ENCODE measurements at places on chromosomes 4 and X.

GRCh38 chr4:10506077-10506476 is 48.9 kb upstream of the ZNF518B start:
- no peak for DNase-seq

GRCh38 chrX:129823522-129823921 is 20.2 kb downstream of the ZDHHC9 start:
- DNase-seq = no peak

DNA sequence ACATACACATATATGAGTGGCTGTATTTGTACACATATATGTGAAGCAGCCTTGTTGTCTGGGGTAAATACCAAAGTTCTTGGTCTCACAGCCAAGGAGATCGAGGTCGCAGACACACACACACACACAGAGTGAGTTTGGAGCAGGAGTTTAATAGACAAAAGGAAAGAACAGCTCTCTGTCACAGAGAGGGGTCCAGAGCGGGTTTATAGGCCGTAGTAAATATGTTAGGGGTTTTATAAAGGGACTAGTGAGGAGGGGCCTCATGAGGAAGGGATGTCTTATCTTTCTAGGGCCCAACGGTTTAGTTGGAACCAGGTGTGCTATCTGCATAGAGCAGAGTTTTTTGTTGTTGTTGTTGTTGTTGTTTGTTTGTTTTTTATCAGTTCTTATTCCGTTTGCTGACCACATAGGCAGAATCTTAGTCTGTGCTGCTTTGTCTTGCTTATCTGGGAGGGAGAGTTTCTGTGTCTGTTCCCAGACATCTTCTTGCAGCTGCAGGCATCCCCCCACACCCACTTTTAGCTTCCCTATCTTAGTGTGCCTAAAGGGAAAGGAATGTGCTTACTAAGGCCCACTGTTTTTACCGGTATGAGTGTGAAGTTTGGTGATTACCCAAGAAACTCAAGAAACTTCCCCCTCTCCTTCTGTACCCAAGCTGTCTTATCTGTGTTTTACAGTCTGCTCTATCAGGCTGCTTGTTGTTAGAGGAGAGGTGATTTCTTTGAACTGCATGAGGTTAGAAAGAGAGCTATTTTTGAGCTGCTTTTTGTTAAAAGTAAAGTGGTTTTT is 91.9 kb downstream of the TENT5D start:
- no peak for DNase-seq

- no peak for DNase-seq
Measured at GRCh38 chrX:100829730-100830129, 9.5 kb downstream of the CSTF2 start.

- DNase-seq = no peak
Measured at GRCh38 chrX:70470850-70471289, 26.2 kb downstream of the DLG3 start.

GRCh38 chrX:148813422-148813821 is 313.0 kb downstream of the AFF2 start:
- no peak for DNase-seq

GRCh38 chr4:6575503-6576240 is 683 bp downstream of the MAN2B2 start:
- no peak for DNase-seq

GRCh38 chr4:143435955-143436354 is 77.5 kb upstream of the SMARCA5 start:
- DNase-seq = no peak

- DNase-seq = no peak
Measured at GRCh38 chr4:151129796-151130195, 30.4 kb downstream of the RPS3A start.

Measured in activated CD4-positive, alpha-beta T cell treated with anti-CD3 and anti-CD28 coated beads for 24 hours (primary cell).